ENCODE measurements at places on chromosomes 12 and 14.

DNA sequence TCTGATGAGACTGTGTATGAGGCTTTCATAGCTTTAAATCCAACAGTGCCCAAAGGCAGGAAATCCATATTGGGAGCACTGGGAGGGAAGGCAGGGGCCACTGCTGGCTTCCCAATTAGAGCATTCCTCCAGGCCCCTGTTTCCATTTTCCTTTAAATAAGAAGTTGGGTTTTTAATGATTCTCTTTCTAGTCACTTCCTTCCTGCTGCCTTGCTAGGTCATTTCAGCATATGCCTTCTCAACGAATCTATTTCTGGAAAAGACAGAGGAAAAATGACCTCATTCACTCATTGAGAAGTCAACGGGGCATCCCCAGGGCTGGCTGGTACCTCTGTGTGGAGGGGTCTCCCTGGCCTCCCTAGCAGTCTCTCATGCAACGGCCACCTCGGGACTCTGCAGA, 43.5 kb downstream of the IGF1 start:
- DNase-seq = no peak

GRCh38 chr14:63295231-63295685, 23.5 kb downstream of the GPHB5 start:
- no peak for DNase-seq

GRCh38 chr14:84891404-84891803, 638.5 kb upstream of the FLRT2 start:
- no peak for DNase-seq

- DNase-seq = no peak
Measured at GRCh38 chr12:101634724-101635123, 40.0 kb downstream of the MYBPC1 start.

DNA sequence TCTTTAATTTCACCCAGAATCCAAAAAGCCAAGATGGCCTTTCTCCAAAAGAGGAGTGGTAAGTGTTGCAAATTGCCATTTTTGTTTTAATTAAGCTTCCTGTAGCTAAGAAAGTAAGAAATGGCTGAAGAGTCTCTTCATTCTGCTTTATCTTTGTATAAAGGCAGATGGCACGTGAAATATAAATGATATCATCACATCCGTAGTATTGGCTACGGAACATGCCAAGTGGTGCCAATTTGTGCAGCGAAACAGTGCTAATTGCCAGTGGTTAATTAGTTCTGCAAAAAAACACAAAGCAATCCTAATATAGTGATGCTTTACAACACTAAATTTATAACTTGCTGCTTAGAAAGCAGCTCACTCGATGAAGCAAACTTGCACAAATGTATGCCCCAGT, 29.4 kb downstream of the PLEKHG7 start:
- no peak for DNase-seq

DNA sequence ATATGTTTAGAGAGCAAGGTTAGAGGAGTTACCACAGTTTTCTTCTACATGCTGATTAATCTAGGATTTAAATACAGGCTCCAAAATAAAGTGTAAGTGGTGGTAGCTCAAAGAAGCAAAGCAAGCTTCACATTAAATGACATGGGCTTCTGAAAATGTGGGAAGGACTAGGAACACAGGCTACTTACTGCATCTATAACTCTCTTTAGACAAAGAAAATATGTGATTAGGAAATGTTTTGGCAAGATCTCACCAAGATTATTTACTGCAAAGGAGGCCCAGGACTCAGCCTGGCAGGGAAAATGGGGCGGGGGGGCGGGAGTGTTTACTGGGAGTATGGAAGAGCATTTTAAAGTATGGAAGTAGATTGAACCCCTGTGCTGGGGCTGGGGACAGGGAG, 39.4 kb downstream of the ETV6 start:
- no peak for DNase-seq

DNA sequence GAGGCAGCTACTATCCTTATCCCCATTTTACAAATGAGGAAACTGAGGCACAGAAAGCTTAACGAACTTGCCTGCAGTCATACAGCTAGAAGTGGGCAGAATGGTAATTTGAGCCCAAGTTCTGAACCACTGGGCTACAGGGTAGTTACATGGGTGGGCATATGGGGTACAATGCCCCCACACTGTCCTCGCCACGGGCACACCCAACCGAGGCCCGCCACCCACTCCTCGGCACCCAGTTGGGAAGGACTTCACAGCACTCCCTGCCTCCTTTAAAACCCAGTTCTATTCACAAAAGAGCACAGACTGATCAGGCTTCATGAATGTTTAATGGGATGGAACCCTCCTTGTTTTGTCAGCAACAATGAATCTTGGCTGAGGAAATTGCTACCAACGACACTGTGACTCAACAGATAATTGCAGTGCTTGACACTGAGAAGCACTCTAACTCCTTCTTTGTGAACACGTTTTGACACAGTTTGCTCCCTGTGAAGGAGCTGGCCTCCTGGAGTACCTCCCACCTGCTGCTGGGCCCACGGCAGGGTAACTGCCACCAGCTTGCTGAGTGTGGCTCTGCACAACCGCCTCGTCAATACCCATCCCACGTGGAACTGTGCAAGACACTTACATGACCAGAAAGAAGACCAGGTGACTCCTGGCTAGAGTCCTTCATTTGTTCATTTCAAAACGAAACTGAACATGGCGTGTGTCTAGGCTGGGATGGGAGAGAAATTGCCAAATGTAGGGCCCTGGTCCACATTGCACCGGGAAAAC, 63.5 kb downstream of the CLMN start:
- DNase-seq = no peak

GRCh38 chr14:52686176-52686575, 9.2 kb downstream of the ERO1A start:
- DNase-seq = no peak

DNA sequence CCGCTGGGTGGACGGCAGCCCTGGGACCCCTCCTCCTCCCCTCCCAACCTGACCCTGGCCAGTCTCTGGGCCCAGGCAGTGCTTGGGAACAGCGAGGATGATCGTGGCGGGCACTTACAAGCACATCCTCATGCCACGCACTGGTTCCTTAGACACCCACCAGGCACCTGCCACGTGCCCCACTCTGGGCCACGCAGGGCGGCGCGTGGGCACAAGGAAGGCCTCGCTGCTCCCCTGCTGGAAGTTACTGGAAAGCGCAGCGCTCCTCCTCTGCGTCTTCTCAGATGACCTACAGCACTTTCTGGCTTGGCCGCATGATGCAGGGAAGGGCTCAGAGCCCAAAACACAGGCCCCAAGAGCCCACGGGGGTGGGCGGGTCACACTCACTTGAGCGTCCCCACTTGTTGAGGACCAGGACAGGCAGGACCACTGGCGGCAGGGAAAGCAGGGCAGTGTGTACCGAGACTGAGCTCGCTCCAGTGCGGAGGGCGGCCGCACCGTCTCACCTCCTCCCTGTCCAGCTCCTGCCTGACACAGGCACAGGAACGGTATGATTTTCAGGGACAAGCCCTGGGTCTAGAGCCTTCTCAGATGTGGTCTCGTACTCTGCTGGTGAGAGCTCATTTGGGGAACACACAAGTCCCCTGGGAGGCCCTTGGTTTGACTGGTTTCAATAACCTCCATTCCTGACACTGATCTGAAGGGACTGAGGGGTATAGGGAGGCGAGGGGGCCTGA, 128.3 kb upstream of the EVL start:
- no peak for DNase-seq

DNA sequence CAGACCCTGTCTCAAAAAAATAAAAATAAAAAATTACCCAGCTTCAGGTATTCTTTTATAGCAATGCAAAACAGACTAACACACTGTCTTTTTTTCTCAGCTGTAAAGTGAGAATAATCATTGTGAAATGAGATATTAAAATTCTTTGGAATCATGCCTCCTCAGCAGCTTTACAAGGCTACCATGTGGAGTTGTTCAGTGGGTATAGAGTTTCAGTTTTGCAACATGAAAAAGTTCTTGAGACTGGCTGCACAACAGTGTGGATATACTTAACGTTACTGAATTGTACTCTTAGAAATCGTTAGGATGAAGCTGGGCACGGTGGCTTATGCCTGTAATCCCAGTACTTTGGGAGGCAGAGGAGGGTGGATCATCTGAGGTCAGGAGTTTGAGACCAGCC, 15.7 kb upstream of the MAPKAPK5 start:
- no peak for DNase-seq

- DNase-seq = no peak
Measured at GRCh38 chr12:128871516-128871892, 18.2 kb downstream of the GLT1D1 start.

- no peak for DNase-seq
Measured at GRCh38 chr14:58637040-58637390, 747 bp upstream of the DACT1 start.

GRCh38 chr14:101737414-101738339, 23.8 kb upstream of the PPP2R5C start:
- DNase-seq = no peak

GRCh38 chr14:92154283-92154942, 32.6 kb downstream of the CPSF2 start:
- DNase-seq = no peak

DNA sequence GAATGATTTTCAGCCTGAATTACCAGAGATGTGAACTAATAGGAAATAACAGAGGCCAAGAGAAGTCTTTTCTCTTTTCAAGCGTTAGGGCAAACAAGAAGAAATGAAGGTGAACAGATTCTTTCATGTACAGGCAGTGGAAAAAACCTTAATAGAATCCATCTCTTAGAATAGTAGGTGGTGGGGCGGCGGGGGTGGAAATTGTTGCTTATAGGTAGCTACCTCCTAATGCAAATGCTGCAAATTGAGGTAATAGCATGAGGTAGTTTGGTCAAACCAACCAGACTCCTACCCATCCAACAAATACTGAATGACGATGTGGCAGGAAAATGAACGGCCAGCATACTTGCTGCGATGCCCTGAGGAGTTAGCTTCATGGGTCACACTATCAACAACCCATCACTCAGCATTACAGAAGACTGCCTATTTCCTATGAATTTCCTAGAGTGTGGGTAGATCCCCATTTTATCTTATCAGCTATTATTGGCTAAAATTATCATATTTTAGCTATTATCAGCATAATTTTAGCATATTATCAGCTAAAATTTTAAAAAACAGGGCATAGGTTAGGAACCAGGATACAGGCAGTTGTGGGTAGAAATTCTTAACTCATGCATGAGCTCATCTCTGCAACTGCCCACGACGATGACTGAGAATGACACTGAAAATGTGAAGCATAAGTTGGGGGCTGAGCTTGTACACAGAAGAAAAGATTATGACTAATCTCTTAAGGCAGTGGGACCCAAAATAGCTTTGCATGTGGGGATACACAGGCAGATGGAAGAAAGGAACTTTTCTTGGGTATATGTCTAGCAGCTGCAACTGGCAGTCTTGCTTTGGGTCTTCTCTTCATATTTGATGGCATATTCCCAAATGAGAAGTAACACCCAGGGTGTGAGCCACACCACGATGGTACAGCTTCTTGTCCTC, 68.7 kb downstream of the NIN start:
- no peak for DNase-seq

GRCh38 chr12:111312708-111313107, 56.2 kb downstream of the PHETA1 start:
- no peak for DNase-seq

GRCh38 chr14:49051328-49052060, 534.7 kb downstream of the RPS29 start:
- DNase-seq = no peak

GRCh38 chr14:101196795-101197590, 293.5 kb upstream of the RTL1 start:
- no peak for DNase-seq

DNA sequence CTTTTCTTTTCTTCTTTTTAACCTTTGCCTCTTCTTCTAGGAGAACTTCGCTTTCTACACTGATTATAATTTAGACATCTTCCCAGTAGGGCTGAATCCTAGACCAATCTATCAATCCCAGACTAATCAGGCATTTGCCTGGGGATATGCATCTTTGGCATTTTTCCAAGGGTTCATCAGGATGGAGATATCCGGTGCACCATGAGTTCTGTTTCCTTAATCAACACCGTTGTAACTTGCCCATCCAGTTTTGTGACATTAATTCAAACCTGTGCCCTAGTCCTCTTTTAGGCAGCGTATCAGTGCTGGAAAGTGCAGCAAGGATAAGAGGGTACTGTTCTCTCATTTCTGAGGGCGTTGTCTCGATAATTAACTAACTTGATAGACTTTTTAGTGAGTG, 617 bp upstream of the MGP start:
- no peak for DNase-seq

GRCh38 chr12:10361084-10361483, 28.8 kb downstream of the KLRK1 start:
- no peak for DNase-seq

DNA sequence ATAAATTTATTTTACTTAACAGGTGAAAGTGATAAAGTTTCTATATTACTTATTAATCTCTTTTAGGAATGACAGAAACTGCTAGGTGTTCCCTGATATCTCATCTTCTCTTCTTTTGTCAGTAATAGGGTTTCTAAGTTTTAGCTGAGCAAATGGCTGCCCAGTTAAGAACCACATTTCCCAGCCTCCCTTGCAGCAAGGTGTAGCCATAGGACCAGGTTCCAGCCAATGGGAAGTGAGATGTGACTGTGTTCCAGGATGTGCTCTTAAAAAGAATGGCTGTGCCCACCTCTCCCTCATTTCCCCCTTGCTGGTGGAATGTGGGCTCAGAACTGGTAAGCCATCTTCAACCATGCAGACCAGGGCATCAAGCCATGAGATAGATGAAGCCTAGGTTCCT, 165.6 kb downstream of the HELB start:
- DNase-seq = no peak

GRCh38 chr14:61631045-61631687, 64.1 kb upstream of the HIF1A start:
- DNase-seq = no peak

DNA sequence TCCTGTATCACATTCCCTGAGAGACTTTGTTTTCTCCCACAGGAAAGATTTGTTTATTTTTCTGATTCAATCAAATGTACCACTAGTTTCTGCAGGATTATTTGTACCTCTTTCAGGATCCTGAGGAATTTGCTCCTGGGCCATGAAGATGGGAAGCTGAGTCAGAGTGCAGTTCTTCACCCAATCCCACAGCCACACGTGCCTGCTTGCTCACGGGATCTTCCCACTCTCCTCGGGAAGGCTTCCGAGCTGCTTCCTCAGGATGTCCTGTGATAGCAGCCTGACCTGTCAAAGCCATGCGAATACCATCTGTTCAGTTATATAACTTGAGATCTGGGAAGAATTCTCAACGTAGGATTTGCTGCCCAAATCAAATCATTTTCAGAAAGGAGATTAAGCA, 41.8 kb upstream of the HIF1A start:
- DNase-seq = no peak

DNA sequence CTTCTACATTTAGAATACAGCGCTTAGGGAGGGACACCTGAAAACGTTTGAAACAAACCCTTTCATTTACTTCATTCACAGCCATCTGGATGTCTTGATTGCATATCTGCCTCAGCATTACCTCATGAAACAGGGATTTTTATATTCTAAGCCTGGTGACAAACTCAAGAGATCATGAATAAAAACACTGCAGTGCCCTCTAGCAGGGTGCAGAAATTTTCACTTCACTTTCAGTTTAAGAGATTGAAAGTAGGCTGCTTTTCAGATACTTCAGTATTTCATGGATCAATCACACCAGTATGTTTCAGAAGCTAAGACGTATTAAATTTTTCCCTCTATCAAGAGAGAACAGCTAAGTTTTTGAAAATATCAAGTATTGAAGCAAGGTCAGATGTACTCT, 467.8 kb downstream of the MDGA2 start:
- no peak for DNase-seq

Data from activated gamma-delta T cell treated with Interleukin-2 at 50 U/mL for 16 hours (primary cell).